Stimulated activated CD8-positive, alpha-beta memory T cell treated with anti-CD3 and anti-CD28 coated beads, Interleukin-2, amount 100 ng/mL, for 1 hour (primary cell): ENCODE measurements at places on chromosomes 4 and X.
A peak's percentile ranks its signal among the peaks of the same experiment; 100 is the strongest.

- no peak for DNase-seq
Observed at GRCh38 chr4:168585168-168586091, 88.6 kb downstream of the PALLD start.

DNA sequence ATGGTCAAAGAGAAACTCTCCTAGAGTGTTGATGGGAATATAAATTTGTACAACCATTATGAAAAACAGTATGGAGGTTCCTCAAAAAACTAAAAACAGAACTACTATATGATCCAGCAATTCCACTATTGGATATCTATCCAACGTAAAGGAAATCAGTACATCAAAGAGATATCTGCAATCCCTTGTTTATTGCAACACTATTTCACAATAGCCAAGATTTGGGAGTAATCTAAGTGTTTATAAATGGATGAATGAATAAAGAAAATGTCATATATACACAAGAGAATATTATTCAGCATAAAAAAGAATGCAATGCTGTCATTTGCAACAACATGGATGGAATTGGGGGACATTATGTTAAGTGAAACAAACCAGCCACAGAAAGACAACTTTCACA is 1118.1 kb upstream of the PRKX start:
- DNase-seq = no peak

- peak; percentile 1 for DNase-seq
Observed at GRCh38 chr4:74874753-74875367, 58.1 kb upstream of the PARM1 start.

DNA sequence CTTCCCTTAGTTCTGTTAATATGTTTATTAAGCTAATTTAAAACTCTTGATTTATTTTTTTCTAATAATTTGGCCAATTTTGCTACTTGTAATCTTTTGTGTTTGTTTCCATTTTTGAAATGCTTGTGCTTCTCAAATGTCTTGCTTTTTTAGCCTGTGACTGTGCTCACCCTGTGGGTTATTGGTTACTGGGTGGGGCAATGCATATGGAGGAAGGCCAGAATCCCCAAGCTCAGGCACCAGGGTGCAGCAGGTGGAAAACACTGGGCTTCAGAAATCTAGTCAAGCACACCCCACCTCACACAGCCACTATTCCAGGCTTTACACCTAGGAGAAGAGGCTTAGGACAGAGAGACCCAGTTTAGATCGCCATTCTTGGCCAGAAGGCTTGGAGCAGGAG is 33.1 kb downstream of the ETNPPL start:
- DNase-seq = no peak

GRCh38 chr4:26859762-26860156 is 882 bp upstream of the STIM2 start:
- no peak for DNase-seq

- no peak for DNase-seq
Observed at GRCh38 chrX:84339507-84340364, 151.7 kb upstream of the RPS6KA6 start.

- DNase-seq = no peak
Observed at GRCh38 chr4:88846206-88846790, 148.7 kb upstream of the NAP1L5 start.
